ENCODE measurements at places on chromosomes 11 and 22.

GRCh38 chr11:60838132-60838531 lies 3.8 kb upstream of the CCDC86 start:
- no peak for DNase-seq

GRCh38 chr11:62710001-62710345 lies 2.5 kb downstream of the GNG3 start:
- no peak for DNase-seq

DNA sequence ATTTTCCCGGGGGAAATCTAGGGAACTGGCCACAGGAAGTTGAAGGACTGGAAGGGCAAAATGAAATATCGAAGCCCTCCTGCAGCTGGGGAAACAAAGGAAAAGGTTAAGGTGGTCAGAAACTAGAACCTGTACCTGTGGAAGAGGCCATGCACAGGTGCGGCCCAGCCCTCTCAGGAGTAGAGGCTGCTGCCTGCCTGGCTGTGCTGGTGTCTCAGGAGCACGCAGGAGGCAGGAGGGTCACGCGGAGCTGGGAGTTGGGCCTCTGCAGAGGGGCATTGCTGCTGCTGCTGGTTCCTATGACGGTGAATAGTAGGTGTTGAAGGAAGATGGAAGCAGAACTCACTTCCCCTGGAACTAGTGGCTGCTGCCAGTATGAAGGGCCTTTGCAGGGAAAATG lies 425.7 kb downstream of the NTM start:
- DNase-seq = no peak

DNA sequence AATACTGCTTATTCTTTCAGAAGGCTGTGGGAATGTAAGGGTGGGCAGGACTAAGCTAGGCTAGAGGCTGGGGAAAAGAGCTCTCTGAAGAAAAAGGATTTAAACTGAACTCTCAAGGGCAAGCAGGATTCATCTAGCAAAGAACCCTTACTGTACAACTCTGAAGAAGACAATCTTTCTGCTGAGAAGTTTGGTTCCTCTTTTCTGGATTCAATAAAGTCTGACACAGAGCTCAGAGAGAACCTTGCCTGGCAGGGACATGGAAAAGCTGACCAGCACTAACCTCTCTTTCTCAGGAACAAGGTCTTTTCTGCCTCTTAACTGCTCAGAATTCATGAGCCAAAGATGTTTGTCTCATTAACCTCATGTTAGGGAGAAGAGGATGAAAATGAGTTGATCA lies 388.4 kb upstream of the DDI1 start:
- DNase-seq = no peak

- DNase-seq = no peak
Measured at GRCh38 chr22:38886333-38886732, 14.3 kb upstream of the CBX6 start.
